ENCODE measurements at places on chromosomes 7 and 10. TPM values are rescaled to one million over a fixed set of nuclear protein-coding genes. Genes with fewer than 3 reads are reported as not detected.

Gene LIPF
- not detected for total RNA-seq

Gene WEE2
- total RNA-seq: not detected

Gene RADIL
- 0.46 TPM for total RNA-seq

Gene MSMB
- not detected for total RNA-seq

Gene AOAH
- total RNA-seq: not detected

Gene CYP26C1
- 0.33 TPM for total RNA-seq

Gene SHOC2
- total RNA-seq: 50.5 TPM

Gene VOPP1
- 163 TPM for total RNA-seq

Gene POLR2J2
- 1.7 TPM for total RNA-seq

Gene DPP6
- not detected for total RNA-seq

Gene WNT2
- not detected for total RNA-seq

Gene NKX6-2
- total RNA-seq: not detected

Gene HOXA4
- total RNA-seq: 0.74 TPM

Gene SLC25A28
- 18.1 TPM for total RNA-seq

Gene TEX47
- not detected for total RNA-seq

Gene DNAJC12
- 0.13 TPM for total RNA-seq

Gene CYP26A1
- 0.07 TPM for total RNA-seq

Gene CLDN4
- 0.07 TPM for total RNA-seq

Gene RAPGEF5
- 106 TPM for total RNA-seq

Gene ALOX5
- total RNA-seq: 0.40 TPM

Gene TUBAL3
- total RNA-seq: 0.11 TPM

Gene RELN
- 7.9 TPM for total RNA-seq

Gene C10orf53
- total RNA-seq: not detected

Gene NPC1L1
- total RNA-seq: not detected

Gene NACAD
- 0.85 TPM for total RNA-seq

Gene NDUFB8
- total RNA-seq: 247 TPM

Gene SPDYE11
- total RNA-seq: not detected

Gene TAC1
- total RNA-seq: not detected

Gene PPP2R2D
- 37.2 TPM for total RNA-seq

Gene NUPR2
- not detected for total RNA-seq

Gene PPIF
- total RNA-seq: 18.6 TPM

Gene CCDC71L
- 57.6 TPM for total RNA-seq

Gene MTG1
- total RNA-seq: 56.7 TPM

Gene MYH16
- total RNA-seq: 0.53 TPM

Gene FZD8
- total RNA-seq: 19.3 TPM

Gene SDK1
- total RNA-seq: 0.18 TPM

Gene THSD7A
- 30.5 TPM for total RNA-seq

Gene CRYGN
- not detected for total RNA-seq

Gene CAMK1D
- 3.1 TPM for total RNA-seq

Gene SFXN3
- 61.8 TPM for total RNA-seq

Gene MKI67
- total RNA-seq: 16.4 TPM

Gene PPP1R17
- total RNA-seq: not detected

Gene GIMAP8
- total RNA-seq: 104 TPM

Gene CCL24
- not detected for total RNA-seq

Gene COL26A1
- not detected for total RNA-seq

Gene VIPR2
- not detected for total RNA-seq

Gene DKK1
- total RNA-seq: 111 TPM

All from pulmonary artery endothelial cell (primary cell).